KG1 (cell line): ENCODE measurements at places on chromosomes 4 and X.

GRCh38 chr4:114399105-114399504 lies 199.5 kb upstream of the UGT8 start:
- DNase-seq, result no peak

GRCh38 chr4:142104041-142104440 lies 467.7 kb downstream of the IL15 start:
- DNase-seq, result peak; percentile 41

- no peak for DNase-seq
Measured at GRCh38 chrX:41522671-41523070, 75.5 kb downstream of the NYX start.

DNA sequence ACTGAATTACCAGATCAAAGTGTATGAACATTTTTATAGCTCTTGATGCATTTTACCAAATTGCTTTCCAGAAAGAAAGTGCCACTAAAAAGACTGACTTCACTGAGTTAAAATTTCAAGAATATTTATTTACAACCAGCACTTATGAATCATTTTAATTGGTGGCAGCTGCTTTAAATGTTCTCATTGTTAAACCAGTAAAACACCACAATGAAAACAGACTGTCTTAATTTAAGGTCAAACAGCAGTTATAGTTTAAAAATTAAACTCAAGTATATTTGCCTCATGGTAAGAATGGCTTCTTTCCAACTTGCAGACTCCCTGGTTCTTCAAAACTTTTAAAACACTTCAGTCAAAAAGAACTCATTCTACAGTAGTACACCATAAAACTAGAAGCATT lies 36.9 kb downstream of the AMMECR1 start:
- DNase-seq, result no peak

DNA sequence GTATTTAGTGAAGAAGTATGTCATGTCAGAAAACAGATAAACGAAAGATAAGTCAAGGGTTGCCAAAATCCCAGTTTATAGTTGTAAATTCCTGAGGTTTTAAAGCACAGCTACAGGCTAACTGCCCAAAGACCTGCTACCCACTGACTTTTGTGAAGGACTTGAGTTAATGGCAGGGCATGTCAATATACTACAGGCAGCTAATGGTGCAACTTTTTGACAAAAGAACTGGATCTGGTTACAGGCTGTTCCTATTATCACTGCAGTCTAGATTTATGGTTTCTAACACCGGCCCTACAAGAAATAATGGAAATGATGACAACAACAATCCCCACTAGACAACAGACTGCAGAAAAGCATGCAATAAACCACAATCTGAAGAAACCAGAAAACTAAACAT lies 6.4 kb downstream of the SCML2 start:
- DNase-seq, result no peak
